ENCODE measurements at places on chromosomes 13 and 19. TPM values are rescaled to one million over a fixed set of nuclear protein-coding genes. Genes with fewer than 3 reads are reported as not detected.

Gene MIER2
- 23.2 TPM for total RNA-seq

Gene RFXAP
- total RNA-seq = 12.1 TPM

Gene TLE6
- total RNA-seq = 0.36 TPM

GRCh38 chr19:2550431-2551171 is 74.7 kb downstream of the GADD45B start:
- no peak overlapping the region for H3K4me3 ChIP-seq
- H3K36me3 ChIP-seq = peaks cover 3% of the 10 kb centered on the region
- H3K4me1 ChIP-seq = peaks cover 2% of the 10 kb centered on the region
- H3K27ac ChIP-seq = no peak overlapping the region
- H3K27me3 ChIP-seq = no peaks in the 10 kb centered on the region
- no peak for DNase-seq

- DNase-seq = no peak
- no peaks in the 10 kb centered on the region for H3K4me1 ChIP-seq
- H3K36me3 ChIP-seq = no peaks in the 10 kb centered on the region
- no peaks in the 10 kb centered on the region for H3K27me3 ChIP-seq
- no peak overlapping the region for H3K27ac ChIP-seq
Observed at GRCh38 chr19:30029721-30030510, 87.9 kb downstream of the URI1 start.

DNA sequence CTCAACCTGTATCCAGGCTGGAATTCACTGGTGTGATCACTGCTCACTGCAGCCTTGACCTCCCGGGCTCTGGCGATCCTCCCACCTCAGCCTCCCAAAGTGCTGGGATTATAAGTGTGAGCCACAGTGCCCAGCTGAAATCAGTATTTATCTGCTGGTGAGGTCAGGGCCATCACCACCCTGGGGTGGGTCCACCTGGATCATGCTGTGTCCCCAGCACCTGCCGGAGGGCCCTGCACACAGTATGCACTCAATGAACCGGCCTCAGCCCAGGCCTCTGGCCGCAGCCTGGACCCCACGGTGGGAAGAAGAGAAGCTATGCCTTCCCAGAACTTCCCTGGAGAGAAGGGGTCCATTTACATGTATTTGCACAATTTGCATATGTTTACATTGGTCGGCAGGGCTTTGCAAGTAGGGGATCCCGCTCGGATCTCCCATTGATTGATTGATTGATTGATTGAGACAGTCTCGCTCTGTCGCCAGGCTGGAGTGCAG is 2.6 kb upstream of the SLC5A5 start:
- no peak overlapping the region for H3K27ac ChIP-seq
- DNase-seq = no peak
